ENCODE measurements at places on chromosomes 16 and 17.
A peak's percentile ranks its signal among the peaks of the same experiment; 100 is the strongest.

GRCh38 chr17:40355123-40355803 lies 9.3 kb downstream of the GJD3 start:
- peak; percentile 93 for DNase-seq

- peak; percentile 30 for DNase-seq
These were observed 4.3 kb downstream of the KLHL36 start for GRCh38 chr16:84652566-84652965.

DNA sequence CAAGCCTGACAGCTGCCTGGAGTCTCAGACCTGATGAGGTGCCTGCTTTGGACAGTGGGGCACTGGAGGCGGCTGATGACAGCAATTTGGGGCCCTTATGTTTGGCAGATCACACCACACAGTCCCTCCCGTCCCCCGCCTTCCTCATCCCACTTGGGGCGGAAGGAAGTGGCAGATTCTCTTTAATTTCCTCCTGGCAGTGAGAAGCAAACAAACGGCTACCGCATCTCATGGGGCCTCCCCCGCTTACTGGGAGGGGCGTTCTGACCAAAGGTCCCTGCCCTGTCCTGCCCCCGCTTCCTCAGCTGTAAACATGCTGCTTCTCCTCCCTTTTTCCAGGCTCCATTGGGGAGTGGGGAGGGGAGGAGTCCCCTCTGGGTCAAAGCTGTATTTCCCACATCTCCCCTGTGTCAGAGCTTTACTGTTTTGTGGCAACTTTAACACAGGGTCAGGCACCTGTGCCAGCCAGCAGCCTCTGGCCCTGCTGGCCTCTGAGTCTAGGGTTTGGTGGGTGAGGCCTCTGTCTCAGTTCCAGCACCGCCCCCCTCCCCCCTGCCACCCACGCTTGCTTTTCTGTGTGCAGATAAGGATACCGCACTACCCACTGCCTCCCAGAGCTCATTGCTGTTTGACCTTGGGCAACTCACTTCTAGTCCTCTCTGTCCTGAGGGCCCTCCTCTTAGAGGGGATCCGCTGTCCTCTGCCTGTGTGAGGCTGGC lies 5.4 kb upstream of the NFATC3 start:
- peak; percentile 87 for DNase-seq

DNA sequence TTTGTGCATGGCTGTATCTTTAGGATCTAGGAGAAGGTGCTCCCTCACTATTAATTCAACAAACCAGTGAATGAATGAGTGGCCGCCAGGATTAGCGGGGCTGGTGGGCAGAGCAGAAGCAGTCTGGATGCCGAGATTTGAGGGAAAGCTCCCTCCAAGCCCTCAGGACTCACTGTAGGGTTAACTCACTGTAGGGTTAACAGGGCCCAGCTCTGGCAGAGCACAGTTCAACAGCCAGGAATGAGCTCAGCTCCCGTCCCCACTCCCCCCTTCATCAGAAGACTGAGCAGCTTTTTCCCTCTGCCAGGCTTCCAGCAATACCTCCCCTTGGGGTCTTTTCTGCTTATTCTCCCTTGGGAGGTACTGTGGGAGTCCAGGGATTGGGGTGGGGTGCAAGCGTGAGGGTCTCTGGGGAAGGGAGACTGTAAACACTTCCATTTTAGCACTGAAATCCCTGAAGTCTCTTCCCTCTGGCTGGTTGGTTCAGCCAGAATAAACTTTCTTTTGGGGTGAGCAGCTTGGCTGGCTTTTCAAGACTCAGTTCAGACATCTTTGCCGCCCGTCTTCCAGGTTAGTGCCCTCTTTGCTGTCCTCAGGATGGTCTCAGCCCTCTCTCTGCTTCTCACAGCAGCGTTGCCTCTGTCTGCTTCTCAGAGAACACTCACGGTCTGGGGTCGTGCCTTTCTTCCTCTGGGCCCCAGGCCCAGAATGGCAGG lies 53.7 kb upstream of the WSB1 start:
- no peak for DNase-seq

DNA sequence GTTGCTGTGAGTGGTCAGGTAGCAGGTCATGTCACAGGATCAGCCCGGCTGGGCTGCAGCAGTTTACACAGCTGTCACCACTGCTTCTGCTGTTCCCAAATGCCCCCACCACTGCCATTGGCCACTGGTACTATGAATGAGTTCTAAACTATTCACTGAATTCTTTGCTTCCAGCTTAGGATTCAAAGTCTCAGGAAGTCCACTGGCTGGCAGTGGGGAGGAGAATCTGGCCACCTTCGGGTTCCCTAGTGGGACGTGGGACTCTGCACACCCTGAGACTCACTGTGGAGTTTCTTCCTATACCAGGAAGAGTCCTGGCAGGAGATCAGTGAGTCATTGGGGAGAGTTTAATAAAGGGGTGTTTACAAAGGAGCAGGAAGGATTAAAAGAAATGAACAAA lies 6.9 kb downstream of the MT1X start:
- DNase-seq, result no peak

DNA sequence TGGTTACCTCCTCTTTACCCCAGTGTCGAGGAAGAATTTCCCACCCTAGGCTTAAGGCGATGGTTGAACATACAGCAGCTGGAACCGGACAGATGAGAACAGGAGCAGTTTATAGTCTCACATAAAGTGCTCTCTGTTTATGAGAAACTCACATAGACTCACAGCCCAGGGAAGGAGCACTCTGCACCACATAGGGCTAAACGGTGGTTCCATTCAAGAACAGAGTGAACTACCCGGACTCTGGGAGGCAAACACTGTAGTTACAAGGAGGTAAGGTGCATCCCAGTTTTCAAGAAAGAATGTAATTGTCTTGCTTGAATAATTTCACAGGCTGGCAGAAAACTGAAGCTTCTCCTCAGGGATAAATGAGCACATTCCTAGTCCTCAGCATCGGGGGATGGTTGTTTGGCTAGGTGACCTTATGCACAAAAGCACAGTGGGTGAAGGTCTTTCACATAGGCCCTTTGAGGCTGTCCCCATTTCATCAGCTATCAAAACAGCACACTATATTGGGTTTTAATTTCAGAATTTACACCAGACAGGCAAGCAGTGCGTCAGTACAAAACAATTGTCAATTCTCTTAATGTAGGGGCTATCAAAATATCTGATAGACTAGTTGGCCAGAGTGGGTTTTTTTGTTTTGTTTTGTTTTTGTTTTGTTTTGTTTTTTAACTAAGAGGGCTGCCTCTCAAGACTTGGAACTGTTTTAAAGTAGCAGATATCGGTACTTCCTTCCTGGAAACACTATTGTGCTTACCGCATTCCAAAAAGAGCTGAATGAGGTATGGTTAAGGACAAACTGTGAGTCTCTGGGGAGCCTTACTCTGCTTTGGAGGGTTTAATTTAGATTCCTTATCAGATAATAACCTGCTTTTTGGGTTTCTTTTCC lies 918.1 kb upstream of the CDH8 start:
- DNase-seq, result no peak

DNA sequence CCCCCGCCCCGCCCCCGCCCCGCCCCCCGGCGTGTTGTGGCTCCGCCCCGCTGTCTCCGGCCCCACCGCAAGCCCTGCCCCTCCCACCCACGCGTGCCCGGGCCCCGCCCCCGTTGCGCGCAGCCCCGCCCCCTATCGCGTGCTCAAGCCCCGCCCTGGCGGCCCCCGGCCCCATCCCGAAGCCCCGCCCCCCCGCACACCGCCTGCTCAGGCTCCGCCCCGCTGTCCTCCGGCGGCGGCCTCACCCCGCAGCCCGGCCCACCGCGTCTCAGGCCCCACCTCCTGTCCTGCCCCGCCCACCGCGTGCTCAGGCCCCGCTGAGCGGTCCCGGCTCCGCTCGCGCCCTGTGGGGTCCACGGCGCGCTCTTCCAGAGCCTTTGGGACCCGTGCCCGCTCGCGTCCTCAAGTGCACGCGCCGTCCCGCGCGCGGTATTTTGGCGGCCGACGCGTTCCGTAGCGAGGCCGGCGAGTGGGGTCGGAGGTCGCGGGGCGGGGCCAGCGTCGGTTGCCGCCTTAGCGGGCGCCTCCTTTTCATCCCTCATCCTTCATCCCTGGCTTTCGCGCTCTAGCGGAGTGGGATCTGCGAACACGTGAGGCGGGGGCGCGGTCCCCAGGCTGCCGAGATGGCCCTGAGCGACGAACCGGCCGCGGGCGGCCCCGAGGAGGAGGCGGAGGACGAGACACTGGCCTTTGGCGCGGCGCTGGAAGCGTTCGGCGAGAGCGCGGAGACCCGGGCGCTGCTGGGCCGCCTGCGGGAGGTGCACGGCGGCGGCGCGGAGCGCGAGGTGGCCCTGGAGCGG lies at the start of gene TBCD:
TBCD (plus strand) TSS at position 495 of the 800 bp plus-strand sequence; CDS start at position 624, 129 bp downstream.
- DNase-seq, result peak; percentile 87

DNA sequence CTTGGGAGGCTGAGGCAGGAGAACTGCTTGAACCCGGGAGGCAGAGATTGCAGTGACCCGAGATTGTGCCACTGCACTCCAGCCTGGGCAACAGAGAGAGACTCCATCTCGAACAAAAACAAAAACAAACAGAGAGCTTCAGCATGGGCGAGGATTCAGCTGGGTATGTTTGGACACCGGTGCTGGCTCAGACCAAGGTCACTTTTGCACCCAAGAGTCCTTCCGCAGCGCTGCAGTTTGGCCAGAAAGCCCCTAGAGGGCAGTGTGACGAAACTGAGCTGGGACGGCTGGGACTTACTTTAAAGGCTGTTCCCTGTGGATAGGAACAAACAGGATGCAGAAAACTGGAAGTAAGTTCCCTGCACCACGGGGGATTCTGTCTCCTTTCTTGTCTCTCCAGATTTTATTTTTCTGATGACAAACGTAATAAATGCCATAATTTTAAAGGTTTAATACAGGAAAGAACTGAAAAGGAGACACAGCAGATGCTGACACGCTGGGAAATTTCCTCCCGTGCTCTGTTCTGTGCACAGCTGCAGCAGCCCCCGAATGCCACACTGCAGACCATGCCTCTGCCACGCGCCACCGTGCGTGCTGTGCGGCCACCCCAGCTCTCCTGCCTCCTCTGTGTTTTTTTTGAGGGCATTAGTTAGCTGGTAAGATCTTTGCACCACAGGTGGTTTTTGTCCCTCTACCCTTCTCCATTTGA lies 25.2 kb upstream of the USP36 start:
- peak; percentile 83 for DNase-seq

- DNase-seq, result no peak
These were observed 161.5 kb downstream of the ZFHX3 start for GRCh38 chr16:72886346-72886974.

GRCh38 chr17:43403846-43404245 lies 5.1 kb downstream of the ARL4D start:
- no peak for DNase-seq

- DNase-seq, result no peak
These were observed 281.5 kb downstream of the TOX3 start for GRCh38 chr16:52265446-52265861.

DNA sequence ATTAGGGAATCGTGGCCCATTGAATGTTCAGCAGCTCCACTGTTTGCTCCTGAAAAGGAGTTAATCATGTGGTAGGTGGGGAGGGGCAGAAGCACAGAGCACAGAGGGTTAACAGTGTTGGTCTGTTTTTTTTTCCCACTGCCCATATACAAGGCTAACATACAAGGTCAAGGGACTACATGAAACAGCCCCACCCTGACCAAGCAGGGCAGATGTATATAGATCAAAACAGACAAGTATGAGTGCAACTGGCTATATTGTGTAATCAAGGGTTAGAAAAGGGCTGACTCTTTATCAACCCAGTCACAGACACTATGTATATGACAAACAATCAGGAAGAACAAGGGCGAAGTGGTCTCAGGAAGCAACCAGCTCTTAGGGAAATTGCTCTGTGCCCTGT lies 186.6 kb upstream of the CDH11 start:
- DNase-seq, result no peak

DNA sequence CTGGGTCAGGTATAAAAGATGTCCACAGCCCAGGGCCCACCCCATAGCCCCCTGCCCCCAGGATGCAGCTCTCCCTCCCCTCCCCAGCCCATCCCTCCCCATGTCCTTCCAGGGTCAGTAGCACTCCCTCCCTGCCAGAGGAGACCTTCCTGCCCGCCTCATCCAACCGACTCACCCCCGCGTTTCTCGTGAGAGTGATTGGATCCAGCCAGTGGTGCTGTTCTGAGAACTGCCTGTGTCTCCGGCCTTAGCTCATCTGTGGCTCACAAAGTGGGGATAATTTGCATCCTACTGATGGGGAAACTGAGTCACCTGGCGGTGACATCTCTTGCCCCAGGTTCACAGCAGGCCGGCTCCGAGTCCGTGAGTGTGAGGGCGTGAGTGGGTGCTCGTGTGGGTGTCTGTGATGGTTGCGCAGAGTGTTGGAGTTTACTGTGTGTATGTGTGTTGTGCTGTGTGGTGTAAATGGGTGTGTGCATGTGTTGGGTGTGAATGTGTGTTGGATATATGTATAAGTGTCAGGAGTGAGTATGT lies 90.7 kb upstream of the GSE1 start:
- DNase-seq, result no peak

DNA sequence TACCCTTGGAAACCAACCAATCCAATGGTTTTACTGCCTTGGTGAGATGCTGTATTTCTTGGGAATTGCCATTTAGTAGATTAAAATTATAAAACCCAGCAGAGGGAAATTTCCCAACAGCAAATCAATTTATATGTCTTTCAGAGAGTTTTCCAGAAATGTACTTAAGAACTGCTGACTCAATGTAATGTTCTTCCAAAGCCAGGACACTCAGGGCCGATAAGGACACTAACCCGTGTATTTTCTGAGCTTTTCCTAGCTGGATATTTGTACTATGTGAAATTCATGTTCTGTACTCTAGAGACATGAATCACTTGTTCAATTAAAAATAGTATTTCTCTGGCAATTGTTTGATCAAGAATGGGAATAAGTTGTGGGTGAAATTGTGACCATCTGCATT lies 121.4 kb downstream of the KCNJ2 start:
- no peak for DNase-seq

GRCh38 chr16:51458356-51459140 lies 307.5 kb upstream of the SALL1 start:
- DNase-seq, result no peak

DNA sequence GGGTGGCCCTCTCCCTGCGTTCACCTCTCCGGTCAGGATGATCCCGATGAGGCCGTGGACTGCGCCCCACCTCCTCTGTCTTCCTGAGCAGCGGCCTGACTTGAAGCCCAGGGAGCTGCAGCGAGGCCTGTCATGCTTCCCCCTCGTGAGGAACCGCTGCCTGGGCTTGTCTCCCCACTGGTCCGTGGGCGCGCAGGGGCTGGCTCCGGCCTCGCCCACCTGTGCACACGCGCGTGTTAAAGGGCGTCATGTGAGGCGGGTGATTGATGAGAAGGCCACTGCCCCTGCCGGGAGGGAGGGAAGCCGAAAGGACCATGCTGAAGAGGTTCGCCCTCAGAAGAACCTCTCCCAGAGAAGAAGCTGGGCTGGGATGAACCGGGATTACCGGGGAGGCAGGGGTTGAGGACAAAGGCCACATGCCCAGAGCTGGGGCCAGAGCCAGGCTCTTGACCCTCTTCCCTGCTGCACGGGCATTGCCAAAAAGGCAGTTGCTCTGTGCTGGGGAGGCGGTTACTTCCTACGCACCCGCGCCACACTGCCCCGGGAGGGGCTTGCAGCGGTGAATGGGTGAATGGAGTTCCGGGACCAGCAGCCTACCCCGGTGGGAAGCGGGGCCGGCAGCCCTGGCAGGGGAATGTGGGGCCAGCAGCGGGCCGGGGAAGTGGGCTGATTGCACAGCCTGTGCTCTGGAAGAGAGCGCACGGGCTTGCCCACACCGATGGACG lies 85.9 kb upstream of the GSE1 start:
- DNase-seq, result no peak
